ENCODE measurements at places on chromosomes 6 and 20.
A peak's percentile ranks its signal among the peaks of the same experiment; 100 is the strongest.

- DNase-seq, result no peak
Measured at GRCh38 chr6:18207949-18208348, 52.7 kb downstream of the KDM1B start.

GRCh38 chr20:61934716-61935530 lies 130.8 kb downstream of the TAF4 start:
- DNase-seq, result no peak

GRCh38 chr20:52422574-52423336 lies 231.2 kb upstream of the ZFP64 start:
- no peak for DNase-seq

- DNase-seq, result no peak
Measured at GRCh38 chr20:13061381-13061780, 52.6 kb downstream of the SPTLC3 start.

GRCh38 chr6:29665942-29666825 lies 9.3 kb downstream of the MOG start:
- no peak for DNase-seq

DNA sequence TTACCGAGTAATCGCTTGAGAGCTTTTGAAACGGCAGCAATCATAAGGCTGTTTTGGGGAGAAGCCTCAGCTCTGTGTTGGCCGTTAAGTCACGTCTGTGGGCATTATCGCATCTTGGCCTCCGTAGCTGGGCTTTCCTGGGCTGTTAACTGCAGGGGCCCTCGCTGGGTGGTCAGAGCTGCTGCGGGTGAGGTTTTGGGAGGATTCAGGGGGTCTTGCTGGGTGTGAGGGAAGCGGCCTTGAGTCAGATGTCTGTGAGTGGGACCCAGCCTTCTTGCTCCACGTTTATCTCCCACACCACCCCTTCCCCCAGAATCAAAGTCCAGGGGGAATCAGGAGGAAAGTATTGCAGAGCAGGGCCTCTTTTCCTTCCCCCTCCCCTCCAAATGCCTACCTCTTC lies 3.2 kb upstream of the APCDD1L start:
- no peak for DNase-seq

DNA sequence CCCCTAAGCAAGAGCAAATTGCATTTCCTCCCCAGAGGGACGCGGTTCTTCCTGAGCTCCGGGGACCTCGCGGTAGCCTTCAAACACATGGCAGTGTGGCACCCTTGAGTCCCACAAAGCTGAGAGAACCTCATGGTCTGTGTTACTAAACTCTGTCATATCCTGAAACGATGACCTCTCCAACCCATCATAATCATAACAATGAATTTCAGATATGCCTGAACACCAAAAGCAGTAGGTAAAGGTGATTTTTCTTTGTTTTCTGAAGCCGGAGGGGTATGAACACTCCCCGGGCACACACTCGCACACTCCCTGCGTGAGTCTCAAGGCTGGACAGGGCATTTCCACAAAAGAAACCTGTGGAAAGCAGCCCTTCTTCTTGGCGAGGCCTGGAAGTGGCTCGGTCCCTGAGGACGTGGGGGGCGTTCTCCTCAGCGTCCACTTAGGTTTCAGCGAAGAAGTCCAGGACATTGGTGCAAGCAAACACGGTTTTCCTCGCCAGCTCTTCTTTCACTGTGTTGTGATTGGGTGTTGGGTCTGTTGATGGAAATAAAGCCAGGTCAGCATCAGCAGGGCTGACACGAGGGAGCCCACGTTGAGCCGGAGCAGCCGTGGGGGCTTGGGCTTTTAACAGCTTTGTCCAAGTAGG lies 183.4 kb downstream of the ERMARD start:
- DNase-seq, result no peak

GRCh38 chr6:21371676-21372171 lies 221.8 kb upstream of the SOX4 start:
- no peak for DNase-seq

GRCh38 chr6:13848522-13849150 lies 34.3 kb upstream of the MCUR1 start:
- no peak for DNase-seq

DNA sequence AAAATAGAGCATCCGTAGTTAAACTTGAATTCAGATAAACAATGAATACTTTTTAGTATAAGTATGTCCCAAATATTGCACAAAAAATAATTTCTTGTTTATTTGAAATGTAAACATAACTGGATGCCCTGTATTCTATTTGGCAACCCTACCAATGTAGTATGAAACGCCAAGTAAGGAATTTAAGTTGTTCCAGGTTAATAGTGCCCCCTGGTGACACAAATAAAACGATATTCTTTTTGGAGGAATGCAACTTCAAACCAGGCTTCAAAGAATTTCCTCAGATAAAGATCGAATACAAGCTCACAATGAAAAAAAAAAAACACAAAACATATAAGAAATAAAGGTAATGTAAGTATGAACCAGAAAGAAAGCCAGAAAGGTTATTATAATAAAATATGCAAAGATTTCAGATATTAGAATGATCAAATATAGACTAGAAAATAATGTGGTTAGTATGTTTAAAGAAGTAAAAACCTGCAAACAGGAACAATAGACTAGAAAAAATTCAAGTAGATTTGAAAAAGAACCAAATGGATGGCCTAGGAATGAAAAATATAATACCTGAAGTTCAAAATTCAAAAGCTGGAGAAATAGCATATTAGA lies 18.4 kb upstream of the AKAP7 start:
- no peak for DNase-seq

DNA sequence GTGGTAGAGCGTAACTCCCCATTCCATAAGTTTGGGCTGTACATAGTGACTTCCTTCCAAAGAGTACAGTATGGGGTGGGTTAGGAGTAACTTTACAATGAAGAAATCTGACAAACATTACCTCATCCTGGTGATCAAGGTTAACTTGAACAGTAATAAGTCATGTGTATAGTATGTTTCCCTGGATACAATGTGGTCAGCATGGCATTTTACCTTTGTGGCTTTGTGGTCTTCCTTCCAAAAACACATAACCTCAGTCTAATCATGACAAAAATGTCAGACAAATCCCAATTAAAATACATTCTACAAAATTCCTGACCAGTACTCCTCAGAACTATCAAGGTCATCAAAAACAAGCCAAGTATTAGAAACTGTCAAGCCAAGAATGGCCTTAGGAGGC lies 225.1 kb downstream of the UBE3D start:
- DNase-seq, result no peak

- DNase-seq, result no peak
Measured at GRCh38 chr6:87916446-87916845, 131.2 kb upstream of the SPACA1 start.

- no peak for DNase-seq
Measured at GRCh38 chr6:56366141-56366852, 118.9 kb upstream of the COL21A1 start.

DNA sequence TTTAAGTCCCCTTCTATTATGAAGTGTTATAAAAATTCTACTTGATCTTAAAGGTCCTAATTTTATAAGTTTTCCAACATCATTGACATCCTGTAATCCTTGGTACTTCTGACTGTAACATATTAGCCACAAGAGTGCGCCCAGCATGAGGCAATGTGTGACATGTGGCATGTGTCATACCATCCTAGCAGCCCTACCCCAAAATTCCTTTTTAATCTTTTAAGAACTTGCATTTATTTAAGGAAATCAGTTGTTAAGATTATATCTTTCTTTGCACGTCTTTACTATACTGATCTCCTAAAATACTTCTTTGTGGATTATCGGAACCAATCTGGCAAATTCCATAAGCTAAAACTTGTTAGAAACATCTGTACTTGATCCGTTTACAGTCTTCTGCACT lies 167.1 kb upstream of the SLC24A3 start:
- no peak for DNase-seq

DNA sequence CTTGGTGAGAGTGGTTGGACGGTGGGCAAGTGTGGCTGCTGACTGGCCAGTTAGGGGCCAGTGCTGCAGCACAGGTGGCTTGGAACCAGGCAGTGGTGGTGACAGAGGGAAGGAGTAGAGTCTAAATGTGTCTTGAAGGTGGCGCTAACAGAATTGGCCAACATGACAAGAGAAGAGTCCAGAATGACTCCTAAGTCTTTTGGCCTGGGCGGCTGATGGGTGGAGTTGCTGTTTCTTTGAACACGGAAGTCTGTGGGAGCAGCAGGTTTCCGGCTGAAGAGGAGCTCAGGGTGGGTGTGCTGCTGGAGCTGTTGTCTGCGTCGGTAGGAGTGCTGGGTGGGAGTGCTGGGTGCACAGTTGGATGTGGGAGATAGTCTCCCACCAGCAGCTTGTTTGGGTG lies 10.1 kb downstream of the LSM14B start:
- DNase-seq, result no peak

DNA sequence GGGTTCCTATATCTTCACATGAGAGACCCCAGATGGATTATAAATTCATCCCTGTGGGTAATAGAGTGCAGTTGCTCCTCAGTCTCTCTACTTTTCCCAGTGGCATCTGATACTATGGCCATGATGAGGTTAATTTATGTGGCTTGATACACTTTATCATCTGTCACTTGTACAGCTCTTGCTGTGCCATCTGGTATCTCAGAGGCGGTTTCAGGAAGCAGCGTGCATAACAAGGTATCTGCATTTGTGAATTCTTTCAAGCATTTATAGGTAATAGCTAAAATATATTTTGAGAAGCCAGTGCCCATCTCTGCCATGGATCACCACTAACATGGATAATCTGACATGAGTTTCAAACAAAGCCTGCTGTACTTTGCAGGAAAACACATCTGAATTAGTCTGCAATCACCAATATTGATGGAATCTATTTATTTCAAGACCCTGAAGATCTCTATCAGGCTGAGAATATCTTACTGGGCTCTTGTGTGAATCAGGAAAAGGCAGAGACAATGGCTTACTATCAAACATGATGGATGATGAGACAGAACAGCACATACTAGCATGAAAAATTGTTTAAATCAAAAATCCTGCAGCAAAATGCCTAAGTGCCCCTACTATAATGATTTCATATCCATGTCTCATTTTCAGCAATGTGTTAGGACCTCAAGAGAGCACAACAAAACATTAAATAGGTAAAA lies 548.7 kb upstream of the MAP3K7 start:
- no peak for DNase-seq

DNA sequence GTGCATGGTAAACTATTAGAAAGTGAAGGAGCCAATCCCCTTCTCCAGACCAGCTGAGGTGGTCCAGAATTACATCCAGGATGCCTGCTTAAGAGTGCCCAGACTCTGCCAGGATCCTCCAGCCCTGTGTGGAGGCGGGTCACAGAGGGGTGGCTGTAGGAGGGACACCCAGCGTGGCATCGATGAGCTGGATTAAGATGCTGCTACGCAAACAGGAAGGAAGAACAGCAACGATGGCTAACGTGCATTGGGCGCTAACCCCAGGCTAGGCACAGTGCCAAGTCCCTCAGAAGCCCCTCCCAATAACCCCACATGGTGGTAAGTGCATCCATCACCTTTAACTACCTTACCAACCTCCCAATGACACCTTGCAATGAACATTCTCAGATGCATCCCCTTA lies 63.9 kb upstream of the MRPS10 start:
- no peak for DNase-seq

GRCh38 chr6:122609881-122610689 lies at the start of gene PKIB:
Gene PKIB (plus strand): TSS chr6:122610405. CDS start chr6:122717795, 107,390 bp downstream.
- DNase-seq, result no peak

- DNase-seq, result no peak
Measured at GRCh38 chr6:35297601-35298481, at the start of gene DEF6. Gene DEF6 (plus strand): TSS chr6:35297818. CDS start chr6:35297857, 39 bp downstream.

- DNase-seq, result no peak
Measured at GRCh38 chr20:44993343-44993742, 27.0 kb downstream of the STK4 start.

- DNase-seq, result no peak
Measured at GRCh38 chr6:79803917-79804316, 143.4 kb downstream of the ELOVL4 start.

DNA sequence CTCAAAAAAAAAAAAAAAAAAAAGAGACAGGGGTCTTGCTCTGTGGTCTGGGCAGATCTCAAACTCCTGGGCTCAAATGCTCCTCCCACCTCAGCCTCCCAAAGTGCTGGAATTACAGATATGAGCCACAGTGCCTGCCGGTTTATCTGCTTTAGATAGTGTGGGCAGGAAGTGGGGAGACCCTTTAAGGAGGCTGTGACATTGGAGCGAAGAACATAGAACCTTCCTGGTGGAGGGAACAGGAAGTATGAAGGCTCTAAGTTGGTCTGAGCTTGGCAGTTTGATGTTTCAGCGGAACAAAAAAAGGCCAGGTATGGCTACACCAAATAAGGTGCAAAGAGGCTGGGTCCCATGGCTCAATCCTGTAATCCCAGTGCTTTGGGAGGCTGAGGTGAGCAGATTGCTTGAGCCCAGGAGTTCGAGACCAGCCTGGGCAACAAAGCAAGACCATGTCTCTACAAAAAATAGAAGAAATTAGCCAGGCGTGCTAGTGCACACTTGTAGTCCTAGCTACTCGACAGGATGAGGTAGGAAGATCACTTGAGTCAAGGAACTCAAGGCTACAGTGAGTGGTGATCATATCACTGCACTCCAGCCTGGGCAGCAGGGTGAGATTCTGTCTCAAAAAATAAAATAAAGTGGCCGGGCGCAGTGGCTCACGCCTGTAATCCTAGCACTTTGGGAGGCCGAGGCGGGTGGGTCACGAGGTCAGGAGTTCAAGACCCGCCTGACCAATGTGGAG lies 8.7 kb upstream of the ZMYND8 start:
- no peak for DNase-seq

DNA sequence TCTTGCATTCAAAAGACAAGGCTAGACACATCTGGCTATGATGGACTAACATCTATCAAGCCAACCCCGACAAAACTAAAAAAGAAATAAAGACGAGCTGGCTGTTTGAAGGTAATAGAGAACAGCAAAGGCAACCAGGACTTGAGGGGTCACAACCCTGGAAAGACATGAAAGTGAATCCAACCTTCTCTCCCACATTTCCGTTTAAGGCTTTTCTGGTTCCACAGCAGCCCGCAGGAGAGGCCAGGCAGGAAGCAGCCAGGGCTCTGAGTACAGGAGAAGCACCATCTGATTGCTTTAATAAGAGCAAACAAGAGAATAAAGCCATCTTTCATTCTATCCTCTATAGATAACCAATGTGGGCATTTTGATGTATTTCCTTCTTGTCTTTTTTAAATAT lies 14.3 kb downstream of the CNKSR3 start:
- DNase-seq, result no peak

GRCh38 chr6:56699066-56699654 lies 56.5 kb upstream of the DST start:
- DNase-seq, result peak; percentile 39

DNA sequence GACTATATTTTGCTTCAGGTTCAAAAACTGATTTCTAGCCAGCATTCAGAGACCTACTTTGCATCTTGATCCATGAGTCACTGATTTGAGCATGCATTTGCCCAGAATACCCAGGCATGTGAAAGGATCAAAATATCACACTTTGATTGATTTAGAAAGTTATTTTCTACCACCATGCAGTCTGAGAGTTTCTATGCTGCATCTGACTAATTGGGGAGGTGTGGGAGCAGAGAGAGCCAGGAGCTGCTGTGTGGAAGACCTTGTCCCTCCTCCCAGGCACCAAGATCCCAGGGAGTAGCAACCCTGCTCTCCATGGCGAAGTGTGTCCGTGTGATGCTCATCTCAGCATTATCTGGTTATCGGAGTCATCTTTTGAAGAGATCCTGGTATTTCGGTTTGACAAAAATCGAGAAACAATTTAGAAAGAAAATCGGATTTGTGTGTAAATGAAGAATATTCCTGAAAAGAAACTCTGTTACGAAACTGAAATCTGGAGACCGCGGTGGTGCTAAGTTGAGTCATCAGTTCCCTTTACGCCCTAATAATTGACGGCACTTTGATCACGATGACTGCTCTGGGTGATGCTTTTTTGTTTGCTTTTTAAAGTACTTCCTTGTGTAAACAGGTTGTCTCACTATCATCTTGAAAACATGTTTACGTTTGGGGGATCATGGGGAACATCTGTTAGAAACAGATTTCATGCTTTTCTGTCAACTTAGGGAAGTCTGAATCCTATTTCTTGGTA lies 193.4 kb downstream of the BACH2 start:
- DNase-seq, result no peak
